Renal cortex interstitium (tissue), 15 donors: ENCODE measurements at places on chromosomes 1 and 21.

DNA sequence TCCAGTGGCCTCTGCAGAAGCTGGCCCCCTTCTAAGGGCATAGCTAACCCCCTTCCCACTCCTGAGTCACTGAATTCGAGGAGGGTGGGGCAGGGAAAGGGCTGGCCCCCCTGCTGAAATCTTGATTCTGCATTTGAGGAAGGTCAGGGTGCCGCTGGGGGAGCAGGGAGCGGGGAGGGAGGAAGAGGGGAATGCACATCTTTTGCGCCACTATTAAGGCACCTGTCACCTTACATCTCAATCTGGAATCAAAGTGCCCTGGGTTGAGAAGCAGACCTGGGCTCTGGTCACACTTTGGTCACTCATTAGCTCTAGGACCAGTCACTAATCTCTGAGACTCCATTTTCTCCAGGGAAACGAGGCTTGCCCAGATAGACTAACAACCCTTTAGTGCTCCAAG is 62.0 kb downstream of the TOR1AIP2 start:
- DNase-seq, result no peak

GRCh38 chr1:206583707-206584648 is 28.3 kb downstream of the EIF2D start:
- peak; percentile 40 for DNase-seq

DNA sequence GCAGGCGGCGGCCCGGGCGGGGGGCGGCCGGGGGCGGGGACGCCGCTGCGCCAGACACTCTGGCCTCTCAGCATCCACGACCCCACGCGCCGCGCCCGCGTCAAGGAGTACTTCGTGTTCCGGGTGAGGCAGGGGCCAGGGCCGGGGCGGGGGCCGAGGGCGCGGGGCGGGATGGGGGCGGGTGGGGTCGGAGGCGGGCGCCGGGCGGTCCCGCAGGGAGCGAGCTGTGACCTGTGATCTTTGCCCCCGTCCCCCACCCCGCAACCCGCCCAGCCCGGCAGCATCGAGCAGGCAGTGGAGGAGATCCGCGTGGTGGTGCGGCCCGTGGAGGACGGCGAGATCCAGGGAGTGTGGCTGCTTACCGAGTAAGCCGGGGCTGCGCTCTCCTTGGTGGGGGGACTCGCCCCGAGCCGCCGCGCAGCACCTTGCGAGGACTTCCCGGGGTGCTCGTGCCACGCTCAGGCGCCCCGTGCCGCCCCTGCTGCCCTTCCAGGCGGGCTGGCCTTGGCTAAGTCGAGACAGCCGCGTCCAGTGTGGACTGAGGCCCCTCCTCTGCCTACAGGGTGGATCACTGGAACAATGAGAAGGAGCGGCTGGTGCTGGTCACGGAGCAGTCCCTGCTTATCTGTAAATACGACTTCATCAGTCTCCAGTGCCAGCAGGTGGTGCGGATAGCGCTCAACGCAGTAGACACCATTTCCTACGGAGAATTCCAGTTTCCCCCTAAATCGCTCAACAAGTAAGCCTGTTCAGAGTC is 514 bp downstream of the TPRG1L start:
- no peak for DNase-seq

DNA sequence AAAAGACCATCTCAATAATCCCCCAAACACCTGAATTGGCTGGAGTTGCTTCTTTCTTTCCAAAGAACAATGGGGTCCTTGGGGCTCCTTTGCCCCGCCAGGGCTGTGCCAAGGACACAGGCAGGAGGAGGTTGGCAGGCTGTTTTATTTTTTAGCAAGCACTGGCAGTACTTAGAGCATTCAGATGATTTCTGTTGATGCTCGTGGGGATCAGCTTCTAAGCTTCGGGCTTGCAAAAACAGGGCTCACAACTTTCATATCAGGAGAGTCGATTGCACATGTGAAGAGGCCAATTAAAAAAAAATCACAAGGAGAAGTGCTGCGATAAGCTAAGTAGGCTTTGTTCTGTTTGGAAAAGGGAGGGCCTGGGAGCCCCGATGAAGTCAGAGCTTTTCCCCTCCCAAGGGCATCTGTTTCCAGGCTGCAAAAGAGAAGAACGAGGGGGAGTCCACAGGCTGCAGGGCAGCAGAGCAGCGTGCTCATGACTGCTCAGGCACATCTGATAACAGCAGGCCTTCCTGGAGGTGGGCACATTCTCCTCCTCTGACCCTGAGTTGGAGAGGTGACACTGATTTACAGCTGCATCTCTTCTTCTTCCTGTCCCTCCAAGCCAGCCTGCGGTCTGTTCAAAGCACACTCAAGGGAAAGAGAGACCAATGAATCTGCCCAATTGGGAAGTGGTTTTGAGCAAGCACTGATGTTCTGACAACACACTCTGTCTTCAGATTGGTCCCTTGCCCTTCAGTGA is 27.3 kb upstream of the BCAR3 start:
- DNase-seq, result peak; percentile 77

DNA sequence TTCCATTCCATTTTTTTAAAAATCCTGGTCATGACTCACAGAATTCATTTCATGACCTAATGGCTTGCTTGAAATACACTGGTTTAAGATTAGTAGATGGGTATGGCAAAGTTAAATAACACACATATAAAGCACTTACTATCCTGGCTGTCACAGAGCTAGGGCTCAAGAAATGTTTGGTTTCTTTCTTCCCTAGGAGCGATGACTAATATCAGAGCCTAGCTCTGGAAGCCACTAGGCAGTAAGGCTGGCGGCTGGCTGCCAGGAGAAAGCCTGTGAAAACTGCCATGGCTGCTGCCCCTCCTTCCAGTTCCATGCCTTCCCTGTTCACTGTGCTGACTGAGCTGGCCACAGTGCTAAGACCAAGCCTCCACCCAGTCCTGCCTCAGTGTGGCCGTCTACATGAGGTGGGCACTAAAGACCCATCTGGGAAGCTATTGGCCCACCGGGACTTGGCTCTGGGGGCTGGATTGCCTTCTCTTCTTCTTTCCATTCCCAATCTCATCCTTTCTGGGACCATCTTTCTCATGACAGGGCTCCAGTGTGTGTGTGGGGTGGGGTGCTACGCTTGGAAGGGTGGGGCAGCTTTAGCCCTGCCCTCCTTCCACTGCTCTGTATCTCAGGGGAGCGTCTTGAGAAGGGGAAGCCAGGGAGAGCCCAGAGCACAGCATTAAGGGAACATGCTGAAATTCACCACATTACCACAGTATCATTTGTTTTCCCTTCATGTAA is 10.8 kb upstream of the ASCL5 start:
- no peak for DNase-seq
